ENCODE measurements at places on chromosomes 7 and 10. TPM values are rescaled to one million over a fixed set of nuclear protein-coding genes. Genes with fewer than 3 reads are reported as not detected.

GRCh38 chr10:132054564-132054963 lies 11.2 kb upstream of the JAKMIP3 start:
- no peak for DNase-seq

GRCh38 chr7:83466956-83467355 lies 182.0 kb downstream of the SEMA3E start:
- no peak for DNase-seq

DNA sequence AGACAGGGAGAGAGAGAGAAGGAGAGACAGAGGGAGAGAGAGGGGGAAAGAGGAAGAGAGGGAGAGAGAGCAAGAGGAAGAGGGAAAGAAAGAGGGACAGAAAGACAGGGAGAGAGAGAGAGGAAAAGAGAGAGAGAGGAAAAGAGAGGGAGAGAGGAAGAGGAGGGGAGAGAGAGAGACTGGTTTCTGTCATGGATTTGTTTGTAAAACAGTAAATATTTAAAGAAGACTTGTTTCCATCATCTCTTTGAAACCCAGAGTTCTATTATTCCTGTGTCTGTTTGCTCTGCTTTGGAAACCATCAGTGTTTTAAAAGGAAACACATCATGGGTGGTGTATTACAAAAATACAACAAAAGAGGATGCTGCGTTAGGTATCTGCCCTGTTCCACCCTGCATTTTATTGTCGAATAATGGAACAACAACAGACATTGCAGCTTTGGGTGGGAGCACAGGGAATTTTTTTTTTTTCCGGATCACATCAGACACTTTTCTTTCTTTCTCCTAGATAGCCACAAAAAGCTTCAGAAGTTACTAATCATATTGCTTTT lies 150.7 kb upstream of the RSU1 start:
- DNase-seq = no peak

DNA sequence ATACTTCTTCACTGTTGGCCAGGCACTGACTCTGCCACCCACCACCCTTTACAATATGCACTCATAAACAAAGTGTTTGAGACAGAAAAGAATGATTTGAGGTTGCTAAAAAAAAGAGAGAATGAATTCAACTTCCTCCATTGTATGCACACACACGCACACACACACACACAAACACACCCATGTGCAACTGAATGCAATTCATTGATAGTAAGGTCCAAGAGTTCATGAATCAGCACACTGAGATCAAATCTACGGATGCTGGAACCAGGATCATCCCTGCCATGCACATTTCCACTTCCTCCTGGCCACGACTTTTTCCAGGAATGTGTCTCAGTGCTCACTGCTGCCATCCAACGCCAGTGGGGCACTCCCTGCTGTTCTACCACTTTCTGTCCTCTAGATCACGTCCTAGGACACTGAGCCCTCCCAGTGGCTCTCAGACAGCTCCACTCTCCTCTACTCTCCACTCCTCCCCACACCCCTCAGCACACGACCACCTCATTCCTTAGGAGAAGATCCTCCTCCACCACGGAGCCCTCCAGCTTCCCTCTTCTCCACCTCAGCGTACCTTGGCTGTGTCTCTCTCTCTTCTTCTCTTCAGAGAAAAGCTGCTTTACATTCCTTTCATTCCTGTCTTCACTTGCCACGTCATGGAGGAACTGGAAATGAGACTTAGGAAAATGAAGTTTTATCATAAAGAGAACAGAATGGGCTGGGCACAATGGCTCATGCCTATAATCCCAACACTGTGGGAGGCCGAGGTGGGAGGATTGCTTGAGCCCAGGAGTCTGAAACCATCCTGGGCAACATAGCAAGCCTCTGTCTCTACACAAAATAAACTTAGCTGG lies 12.0 kb upstream of the TMEM213 start:
- no peak for DNase-seq

Gene GPR158
- total RNA-seq = 6.1 TPM

Gene KCNIP2
- 6.9 TPM for total RNA-seq

Data from occipital lobe (tissue), 3 donors.